Prostate gland (tissue), 2 donors: ENCODE measurements at places on chromosomes 13 and 19. TPM values are rescaled to one million over a fixed set of nuclear protein-coding genes. Genes with fewer than 3 reads are reported as not detected.

Gene WASF3
- total RNA-seq, result 10.3 TPM

Gene NXNL1
- not detected for total RNA-seq

GRCh38 chr13:78393286-78394142 lies 209.8 kb downstream of the POU4F1 start:
- DNase-seq, result no peak

DNA sequence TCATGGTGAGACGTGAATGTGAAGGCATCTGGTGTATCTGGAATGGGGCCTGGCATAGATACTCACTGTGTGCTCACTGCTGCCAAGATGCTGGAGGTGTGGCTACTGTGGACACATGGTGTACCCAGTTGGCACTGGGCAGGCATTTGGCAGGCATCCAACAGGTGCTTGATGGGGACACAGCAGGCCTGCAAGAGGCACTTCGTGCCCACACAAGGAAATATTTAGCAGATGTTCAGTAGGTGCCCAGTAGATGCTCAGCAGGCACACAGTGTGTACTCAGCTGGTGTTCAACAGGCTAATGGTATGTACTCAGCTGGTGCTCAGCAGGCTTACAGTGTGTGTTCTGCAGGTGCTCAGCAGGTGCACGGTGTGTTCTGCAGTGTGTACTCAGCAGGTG lies 14.2 kb downstream of the CRTC1 start:
- DNase-seq, result peak; percentile 26

DNA sequence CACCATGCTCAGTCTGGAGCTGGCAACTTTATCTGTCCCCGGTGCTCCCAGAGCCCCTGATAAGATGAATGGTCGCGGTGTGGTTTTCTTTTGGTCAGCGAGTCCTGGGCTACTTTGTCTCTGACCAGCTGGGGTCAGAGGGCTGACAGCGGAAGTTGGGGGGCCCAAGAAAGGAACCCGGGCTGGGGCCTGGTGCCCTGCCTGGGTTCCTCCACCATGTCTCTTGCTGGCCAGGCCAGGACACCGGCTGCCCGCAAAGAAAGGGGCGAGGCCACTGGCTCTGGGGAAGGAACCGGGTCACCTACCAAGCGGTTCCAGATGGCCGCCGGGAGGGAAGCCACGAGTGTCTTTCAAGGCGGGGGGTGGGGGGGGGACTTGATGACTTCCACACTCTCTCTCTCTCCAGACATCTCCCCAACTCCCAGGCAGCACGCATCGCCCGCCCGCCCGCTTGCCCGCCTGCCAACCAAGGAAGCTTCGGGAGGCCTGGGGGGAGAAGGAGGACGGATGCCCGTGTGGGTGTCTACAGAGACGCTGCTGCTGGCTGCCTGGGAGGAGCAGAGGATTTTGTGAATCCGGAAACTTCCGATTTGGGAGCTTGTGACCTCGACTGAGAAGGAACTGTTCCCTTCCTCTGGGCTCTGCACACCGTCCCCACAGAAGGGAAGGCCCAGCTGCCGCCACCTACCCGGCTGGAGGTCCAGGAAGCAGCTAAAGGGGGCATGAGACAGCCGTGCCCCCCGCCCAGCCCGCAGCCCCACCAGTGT lies 1.1 kb downstream of the PIP5K1C start:
- no peak for DNase-seq

DNA sequence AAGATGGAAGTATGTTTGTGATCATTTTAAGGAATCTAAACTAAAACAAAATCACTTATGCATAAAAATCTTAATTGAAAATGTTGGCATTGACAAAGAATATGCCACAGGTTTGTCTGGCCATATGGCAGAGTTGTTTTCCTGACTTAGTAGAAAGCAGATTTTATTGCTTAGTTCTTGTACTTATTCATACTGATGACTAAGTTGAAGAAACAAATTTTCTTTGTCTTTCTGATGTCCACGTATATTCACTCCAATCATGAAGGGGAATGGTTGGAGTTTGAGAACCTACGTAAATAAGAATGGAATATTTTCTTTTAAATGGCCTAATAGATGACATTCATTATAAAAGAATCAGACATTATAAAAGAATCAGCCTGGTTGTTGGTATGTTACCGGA lies 8.0 kb upstream of the GPC6 start:
- DNase-seq, result no peak

DNA sequence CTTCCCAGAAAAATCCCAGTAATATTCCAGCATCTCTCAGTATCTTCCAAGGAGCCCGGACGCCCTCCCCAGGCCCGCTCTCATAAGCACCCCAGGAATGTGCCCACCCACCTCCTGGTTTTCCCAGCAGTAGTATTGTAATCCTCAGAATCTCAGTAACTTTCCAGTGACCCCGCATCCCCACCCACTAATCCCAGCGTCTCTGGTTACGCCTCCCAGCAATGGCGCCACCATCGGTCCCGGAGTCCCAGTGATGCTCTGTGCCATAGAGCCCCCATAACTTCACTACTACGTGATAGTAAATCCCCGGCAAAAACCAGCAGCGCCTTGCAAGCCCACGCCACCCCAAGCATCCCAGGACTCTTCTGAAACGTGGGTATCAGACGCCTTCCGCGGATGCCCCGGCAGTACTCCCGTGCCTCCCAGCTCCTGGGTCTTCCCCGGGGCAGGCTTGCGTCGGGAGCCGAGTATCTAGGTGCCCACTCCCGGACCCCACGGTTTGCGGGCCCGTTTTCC lies 928 bp upstream of the PNPLA6 start:
- DNase-seq, result peak; percentile 36

DNA sequence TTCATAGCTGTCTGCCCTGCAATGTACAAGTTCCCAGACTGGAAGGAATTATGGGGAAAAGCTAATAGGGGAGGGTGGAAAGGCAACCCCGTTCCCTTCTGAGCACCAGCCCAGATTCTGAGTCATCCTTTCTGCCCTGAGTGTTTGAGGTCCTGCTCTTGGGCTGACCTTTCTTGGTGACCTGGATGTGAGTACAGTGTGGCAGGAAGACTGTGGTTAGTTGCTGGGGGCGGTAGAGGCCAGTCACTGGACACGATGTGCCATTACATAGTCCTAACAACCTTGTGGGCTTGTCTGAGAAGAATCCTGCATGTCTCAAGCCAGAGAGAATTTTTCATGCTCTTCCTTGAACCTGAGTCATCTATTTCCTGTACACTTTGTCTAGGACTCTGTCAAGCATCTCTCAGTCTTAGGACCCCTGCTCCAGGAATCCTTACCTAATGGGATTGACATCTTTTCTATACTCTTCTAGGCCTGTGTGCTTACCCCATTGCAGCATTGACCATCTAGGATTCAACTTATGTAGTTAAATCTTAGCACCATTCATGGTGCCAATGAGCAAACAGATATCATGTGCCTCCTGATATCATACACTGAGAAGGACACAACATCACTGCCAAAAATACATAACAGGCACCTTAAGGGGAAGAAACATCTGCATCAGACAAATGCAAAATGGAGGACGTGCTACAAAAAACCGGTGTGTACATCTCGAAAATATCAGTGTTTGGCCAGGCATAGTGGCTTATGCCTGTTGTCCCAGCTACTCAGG lies 8.1 kb upstream of the ANGPTL4 start:
- no peak for DNase-seq

Gene COMP
- total RNA-seq, result 0.09 TPM

DNA sequence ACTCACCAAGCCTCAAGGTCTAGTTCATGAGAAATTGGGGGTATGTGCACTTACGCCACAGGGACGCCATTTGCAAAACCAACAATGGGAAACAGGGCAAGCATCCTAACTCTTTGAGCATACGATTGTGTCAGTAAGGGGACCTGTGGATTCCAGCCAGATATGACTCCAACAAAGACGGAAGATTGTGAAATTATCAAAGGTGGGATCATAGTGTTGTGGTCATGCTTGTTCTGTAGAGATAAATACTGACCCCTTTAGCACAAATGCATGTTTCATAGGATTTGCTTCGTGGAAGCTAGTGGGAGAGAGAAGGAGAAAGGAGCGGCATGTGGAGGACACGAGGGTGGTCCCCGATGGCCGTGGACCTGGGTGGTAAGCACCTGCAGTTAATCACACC lies 37.8 kb downstream of the GATAD2A start:
- DNase-seq, result no peak

DNA sequence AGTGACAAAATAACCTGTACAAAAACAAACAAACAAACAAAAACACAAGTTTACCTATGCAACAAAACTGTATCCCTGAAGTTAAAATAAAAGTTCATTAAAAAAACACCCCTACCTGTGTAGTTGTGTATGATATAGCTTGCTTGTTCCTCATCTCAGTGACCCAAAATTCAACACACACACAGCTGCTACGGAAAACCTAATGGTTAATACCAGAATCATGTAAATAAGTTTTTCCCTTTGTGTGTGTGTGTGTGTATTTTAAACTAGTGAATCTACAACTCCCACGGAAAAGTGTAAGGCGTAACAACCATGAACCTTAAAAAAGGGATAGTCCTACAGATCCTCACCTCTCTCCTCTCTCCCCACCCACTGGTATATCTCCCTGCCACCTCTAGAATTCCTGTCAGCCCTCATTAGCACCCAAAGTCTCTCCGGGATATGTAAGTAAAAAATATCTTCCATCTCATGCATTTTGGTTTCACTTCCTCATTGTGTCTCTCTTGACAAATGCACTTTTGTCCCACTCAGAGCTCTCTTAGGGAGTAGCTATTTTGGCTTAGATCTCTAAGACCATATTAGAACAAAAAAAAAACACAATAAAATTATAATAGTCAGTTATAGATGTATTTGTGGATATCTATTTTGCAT lies 2236.5 kb downstream of the PCDH9 start:
- no peak for DNase-seq

Gene PTH2
- total RNA-seq, result not detected

Gene ZNF470
- total RNA-seq, result 6.3 TPM

GRCh38 chr13:99859178-99860177 lies 112.1 kb downstream of the ZIC5 start:
- no peak for DNase-seq

DNA sequence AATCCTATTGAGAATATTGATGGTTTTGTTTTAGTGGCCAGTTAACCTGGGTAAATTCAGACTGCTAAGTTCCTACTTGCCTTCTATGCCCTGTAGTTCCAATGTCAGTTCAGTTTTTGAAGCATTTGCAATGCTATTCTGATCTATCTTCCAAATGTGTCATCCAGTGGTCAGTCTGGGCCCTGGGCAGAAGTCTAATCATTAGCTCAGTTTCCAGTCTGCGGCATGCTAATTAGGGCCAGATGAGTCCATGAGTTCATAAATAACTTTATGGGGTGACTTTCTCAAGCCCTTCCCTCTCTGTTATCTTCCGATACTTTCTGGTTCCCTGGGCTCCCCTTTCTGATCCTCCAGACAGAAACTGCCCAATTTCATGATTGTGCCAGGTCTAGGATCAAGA lies 32.7 kb downstream of the FAM187B start:
- no peak for DNase-seq

- no peak for DNase-seq
Observed at GRCh38 chr19:55115446-55116065, 1.9 kb downstream of the PPP1R12C start.

Gene ZNF723
- total RNA-seq, result 3.5 TPM
